ENCODE measurements at places on chromosomes 7 and 10.
A peak's percentile ranks its signal among the peaks of the same experiment; 100 is the strongest.

DNA sequence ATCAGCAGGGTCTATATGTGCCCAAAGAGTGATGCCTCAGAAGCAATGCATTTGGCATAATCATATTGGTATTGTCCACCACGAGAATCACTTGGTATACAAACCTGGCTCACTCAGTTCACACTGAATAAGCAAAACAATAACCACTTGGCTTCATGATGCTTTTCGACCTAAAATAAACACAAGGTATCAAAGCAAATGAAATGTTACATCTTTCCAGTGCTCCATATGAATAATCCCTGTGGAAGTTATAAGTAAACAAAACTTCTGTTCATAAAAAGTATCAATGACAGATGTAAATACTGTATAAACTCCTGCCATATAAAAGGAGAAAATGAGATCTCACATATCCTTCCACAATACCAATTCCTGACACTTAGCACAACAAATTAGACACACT lies 29.8 kb upstream of the EBLN1 start:
- DNase-seq: no peak

- DNase-seq: no peak
Measured at GRCh38 chr10:47244560-47245500, 55.2 kb upstream of the GDF10 start.

DNA sequence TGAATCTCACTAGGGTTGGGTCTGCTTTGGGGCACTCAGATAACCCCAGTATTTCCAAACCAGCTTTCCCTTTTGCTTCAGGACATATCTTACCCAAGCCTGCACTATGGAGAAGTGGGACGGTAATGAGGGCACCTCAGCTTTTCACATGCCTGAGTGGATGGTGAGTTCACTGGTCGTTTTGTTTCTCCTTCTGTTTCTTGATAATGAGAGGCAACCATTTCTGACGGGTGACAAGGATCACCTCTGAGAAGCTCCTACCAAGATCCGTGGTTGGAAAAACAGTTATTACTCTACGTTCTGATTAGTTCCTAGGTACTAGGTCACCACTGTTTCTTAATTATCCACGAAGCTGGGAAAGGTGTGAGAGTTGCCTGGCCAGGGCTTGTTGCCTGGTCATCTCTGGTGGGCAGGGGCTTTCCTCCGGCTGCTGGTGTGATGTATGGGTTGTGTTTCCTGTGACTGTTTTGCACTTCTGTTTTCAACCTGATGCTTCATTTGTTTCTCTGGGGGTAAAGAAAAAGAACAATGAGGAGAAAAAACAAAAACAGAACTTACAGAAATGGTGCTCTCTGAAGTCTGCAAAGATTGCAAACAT lies 65.7 kb upstream of the STRIP2 start:
- no peak for DNase-seq

DNA sequence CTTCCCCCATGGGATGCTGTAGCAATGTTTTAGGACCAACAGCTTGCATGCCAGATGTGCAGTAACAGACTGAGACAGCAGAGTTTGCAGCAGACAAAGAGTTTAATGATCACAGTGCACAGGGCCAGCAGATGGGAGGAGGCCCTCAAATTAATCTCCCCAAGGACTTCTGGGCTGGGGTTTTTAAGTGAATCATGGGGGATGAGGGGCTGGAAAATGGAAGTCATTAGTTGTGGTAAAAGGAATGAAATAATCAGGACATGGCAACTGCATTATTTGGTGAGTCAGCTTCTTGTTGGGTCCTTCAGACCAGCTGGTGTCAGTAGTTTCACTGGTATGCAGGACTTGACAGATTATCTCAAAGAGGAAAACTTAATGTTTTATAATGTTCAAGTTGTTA lies 12.6 kb upstream of the NRBF2 start:
- no peak for DNase-seq

DNA sequence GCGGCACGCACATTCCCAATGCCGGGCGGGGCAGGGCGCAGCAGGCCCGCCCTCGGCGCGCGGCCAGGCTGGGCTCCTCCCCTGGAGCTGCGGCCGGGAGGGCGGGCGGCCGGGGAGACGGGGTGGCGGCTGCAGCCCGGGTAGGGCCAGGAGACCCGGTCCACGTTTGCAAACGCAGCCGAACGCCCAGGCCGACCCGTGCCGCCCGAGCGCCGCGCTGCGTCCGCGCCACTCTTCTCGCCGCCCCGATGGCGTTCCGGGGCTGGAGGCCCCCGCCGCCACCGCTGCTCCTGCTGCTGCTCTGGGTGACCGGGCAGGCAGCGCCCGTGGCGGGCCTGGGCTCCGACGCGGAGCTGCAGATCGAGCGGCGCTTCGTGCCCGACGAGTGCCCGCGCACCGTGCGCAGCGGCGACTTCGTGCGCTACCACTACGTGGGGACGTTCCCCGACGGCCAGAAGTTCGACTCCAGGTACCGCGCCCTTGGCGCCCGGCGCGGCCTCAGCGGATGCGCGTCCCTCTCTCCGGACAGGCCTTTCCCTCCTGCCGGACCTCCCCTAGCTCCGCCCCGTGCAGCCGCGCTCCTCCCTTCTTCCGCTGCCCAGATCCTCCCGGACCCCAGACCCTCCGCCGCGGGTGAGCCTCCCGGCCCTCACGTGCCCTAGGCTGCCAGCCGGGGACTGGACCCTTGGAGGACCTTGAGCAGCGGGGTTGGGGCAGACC lies at the start of gene FKBP9:
TSS of gene FKBP9 (plus strand) at position 115 of the 720 bp plus-strand sequence. CDS start at position 249, 134 bp downstream.
- DNase-seq: peak; percentile 42

DNA sequence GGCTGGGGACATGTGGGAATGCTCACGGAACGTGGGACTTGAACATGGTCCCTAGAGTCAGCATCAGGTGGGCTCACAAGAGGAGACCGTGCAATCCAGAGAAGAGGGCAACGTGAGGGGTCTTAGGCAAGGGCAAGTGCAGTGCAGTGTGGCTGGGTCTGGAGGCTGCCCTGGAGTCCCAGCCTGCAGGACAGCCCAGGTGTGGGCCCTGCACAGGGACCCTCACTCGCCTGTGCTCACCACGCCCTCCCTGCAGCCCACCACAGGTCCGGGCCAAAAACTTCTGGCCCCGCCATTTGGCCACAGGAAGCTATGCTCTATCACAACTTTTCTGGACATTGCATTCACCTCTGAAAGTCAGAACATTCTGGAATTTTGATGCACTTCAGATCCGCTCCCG lies 133.5 kb downstream of the PAXIP1 start:
- no peak for DNase-seq
